DMS53 (cell line): ENCODE measurements at places on chromosomes 13 and 19.
A peak's percentile ranks its signal among the peaks of the same experiment; 100 is the strongest.

DNA sequence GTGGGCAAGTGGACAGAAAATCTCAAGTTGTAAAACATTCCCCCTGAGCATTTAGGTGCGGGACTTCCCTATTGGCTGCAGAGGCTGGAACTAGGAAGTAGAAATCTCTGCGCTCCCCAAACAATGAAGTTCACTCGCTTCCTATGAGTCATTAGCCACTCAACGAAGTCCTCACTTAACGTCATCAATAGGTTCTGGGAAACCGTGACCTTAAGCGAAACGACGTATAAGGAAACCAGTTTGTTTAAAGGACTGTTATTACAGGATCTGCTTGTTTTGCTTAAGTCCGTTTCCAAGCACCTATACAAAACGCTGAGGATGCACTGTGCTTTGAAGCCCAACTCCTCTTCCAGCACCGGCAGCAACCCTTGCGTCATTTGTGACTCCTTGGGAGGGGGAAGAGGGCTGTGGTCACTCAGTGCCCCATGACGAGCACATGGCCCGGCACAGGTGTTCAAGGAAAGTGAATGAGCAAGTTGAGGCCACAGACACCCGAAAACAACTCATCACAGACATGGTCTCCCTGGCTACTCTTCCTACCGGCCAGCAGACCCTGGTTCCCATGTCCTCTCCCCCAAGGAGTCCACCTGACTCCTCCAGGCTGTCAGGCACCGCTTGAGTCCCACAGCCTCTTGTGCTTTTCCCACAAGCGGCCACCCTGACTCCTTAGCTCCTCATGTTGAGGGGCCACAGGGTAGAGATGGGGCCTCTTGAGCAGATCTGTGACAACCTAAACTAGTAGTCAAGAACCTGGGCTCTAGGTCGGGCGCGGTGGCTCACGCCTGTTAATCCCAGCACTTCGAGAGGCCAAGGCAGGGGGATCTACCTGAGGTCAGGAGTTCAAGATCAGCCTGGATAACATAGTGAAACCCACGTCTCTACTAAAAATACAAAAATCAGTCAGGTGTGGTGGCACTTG is 4.8 kb downstream of the RPS16 start:
- DNase-seq = peak; percentile 100

- DNase-seq = no peak
These were observed 89.2 kb downstream of the RGCC start for GRCh38 chr13:41546372-41547190.

DNA sequence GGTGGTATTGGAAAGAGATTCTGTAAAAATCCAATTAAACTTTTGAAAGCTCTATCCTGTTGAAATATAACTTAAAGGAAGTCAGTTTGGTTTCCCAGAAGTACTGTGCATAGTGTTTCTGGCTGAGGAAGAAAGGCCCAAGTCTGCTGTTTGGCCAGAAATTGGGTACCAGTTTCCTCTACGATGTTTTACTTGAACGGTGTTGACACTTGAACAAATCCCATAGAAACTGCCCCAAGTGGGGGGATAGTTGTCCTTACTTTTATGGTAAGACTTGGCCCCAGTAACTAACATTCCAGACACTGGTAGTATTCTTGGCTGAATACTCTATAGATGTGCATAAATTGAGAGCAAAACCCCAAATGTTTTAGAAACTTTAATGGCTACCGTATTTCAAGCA is 14.2 kb downstream of the KLF5 start:
- no peak for DNase-seq

DNA sequence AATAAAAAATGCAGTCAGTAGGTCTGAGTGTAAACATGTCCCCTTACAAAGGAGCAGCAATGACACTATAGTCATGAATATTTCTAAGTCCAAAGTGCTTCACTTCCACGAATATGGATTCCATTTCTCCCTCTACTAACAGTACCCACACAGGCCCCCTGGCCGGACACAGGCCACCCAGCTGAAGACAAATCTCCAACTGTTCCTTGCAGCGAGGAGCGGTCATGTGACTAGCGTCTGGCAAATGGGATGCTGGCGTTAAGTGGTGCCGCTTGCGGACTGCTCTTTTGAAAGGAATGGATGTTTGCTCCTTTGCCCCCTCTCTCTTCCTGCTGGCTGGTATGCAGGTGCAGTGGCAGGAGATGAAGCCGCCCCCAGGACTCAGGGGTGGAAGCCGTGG is 16.2 kb downstream of the PPP1R12C start:
- no peak for DNase-seq

GRCh38 chr13:78562237-78562889 is 41.0 kb downstream of the POU4F1 start:
- DNase-seq = no peak

DNA sequence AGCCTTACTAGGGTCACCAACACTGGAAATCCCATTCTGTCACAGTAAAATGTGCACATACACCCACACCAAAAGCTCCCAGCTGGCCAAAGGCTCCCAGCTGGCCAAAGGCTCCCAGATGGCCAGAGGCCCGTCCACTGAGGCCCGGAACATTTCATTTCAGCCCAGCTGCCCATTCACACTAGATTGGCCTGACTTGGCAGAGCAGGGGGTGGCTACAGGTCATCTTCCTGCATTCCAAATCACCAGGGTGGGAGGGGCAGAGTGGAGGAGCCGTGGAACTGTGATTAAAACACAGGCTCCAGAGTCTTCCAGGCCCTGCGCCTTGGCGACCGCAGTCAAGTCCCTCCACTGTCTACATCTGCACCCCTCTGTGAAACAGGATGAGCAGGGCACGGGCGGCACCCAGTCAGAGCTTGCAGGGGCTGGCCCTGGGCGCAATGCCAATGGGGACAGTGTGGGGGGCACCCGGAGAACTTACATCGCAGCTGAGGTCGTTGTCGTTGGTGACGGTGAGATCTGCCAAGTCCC is 10.1 kb upstream of the PRKD2 start:
- DNase-seq = no peak

GRCh38 chr19:53333463-53334449 is at the start of gene ZNF845:
ZNF845 (plus strand) TSS chr19:53333749; CDS start chr19:53341308, 7,559 bp downstream.
- peak; percentile 95 for DNase-seq

DNA sequence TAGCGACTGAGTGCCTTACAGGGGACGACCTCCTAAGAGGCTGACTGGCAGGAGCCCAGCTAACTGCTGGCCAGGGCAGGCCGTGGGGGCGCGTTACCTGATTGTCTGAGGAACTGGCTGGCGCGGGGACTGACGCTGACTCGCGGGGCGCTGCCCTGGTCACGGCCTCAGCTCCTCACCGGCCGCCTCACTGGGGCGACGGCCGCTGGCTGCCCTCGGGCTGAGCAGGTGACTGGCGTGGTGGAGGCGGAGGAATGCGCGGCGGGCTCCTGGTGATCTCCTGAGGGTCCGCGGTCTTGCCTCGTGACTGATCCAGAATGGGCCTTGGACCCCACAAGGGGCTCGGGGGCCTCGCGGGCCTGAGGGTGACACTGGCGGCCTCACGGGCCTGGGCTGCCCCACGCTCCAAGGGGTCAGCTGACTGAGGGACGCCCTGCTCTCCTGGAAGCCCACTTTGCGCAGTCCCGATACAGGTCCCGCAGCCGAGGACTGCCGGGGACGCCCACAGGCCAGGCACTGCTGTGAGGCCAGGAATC is 39.3 kb downstream of the SIGLEC7 start:
- DNase-seq = no peak

GRCh38 chr13:55893540-55893939 is 1247.2 kb upstream of the PRR20A start:
- no peak for DNase-seq

GRCh38 chr19:53977991-53978731 is 13.3 kb upstream of the CACNG6 start:
- no peak for DNase-seq

GRCh38 chr19:11323601-11324078 is 15.8 kb downstream of the RAB3D start:
- no peak for DNase-seq

DNA sequence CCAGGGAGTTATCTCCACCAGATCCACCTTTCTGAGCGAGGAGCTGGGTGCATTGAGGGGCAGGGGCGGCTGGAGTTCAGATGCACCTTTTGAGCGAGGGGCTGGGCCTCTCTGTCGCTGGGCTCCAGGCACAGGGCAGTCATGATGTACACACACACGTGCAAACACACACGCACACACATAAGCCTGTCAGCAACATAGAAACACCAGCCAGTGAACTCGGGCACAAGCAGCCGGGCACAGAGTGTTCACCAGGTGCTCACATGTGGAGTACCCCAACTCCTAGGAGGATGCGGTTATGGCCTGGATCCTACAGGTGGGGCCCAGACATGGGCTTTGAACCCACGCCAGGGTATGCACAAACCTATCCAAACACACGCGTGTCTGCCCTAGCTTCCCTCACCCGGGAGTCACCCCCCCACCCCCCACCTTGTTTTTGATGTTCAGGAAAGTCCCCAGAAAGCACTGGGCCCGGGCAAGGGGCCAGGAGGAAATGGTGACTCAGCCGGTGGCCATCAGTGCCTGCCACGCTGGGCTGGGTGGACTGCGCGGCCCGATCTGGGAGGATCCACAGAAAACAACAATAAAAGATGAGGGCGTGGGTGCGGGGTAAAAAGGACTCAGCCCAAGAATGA is 13.3 kb downstream of the ARRDC2 start:
- DNase-seq = peak; percentile 86

DNA sequence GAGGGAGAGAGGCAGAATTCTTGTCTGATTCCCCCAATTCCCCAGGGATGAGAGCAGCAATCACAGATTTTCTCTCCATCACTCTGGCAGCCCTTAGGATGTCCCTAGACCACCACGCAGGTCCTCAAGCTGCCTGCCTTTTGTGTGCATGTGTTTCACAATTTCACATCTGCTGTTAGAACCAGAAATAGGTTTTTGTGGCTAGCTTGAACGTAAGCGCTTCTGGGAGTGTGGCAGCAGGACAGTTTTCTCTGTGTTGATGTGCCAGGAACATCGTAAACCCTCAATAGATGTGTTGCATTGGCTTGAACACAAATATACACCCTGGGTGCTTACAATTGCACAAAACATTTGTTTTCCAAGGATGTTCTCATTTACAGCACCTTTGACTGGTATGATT is 78.8 kb upstream of the TMTC4 start:
- DNase-seq = no peak

DNA sequence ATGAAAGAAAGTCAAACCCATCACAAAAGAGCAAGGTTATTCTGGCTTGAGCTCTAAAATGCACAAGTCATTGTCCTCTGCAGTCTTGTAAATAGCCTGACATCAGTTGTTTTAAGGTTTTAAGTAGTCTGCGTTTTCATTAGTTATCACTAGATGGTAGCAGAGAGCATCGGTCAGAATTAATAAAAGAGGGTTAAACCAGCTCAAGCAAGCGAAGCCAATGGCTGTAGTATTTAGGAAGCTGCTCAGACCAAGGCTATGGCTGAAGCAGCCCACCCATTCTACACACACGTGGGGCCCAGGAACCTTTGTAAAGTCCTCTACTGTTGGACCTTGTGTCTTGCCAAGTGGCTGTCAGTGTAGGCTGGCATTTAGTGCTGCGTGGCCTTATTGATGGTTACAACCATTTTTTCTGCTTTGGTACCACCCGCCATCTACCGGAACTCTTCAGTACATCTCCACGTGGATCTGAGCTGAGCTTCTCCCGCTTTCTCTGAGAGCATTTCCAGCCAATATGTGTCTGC is 13.3 kb upstream of the ZNF57 start:
- DNase-seq = peak; percentile 79

GRCh38 chr19:31545777-31546176 is 196.5 kb upstream of the TSHZ3 start:
- no peak for DNase-seq

- no peak for DNase-seq
These were observed at the start of gene SHD for GRCh38 chr19:4278419-4279266. SHD (plus strand) TSS chr19:4279266; CDS start chr19:4280064, 798 bp downstream.

GRCh38 chr13:111326621-111326965 is 6.2 kb downstream of the TEX29 start:
- no peak for DNase-seq

- no peak for DNase-seq
These were observed 6.8 kb downstream of the ZNF526 start for GRCh38 chr19:42226886-42227285.

DNA sequence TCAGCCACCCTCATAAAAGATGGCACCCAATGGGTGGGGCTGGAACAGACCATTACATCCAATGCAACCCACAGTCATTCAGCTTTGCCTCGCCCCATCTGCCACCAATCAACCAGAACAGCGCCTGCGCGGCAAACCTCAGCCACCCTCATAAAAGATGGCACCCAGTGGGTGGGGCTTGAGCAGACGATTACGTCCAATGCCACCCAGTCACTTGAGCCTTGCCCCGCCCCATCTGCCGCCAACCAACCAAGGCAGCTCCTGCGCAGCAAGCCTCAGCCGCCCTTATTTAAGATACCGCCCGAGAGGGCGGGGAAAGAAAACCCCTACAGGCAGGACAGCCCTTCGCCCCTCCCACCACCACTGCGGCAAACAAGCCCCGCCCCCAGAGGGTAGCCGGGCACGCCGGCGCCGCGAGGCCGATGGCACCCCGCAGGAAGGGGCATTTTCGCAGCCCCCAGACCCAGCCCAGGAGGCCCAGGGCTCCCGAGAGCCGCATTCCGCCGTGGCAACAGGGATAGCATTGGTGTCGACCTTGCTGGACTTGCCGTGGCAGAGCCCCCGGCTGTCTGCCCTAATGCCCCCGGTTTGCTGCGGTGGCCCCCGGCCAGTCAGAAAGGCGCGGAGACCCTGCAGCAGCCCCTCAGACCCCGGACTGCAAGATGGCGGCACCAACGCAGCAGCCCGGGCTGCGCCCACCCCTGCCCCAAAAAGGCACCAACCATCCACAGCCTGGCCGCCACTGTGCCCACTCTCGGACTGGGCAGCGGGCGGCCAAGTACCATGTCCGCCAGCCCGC is 675 bp downstream of the PEG3 start:
- DNase-seq = no peak

DNA sequence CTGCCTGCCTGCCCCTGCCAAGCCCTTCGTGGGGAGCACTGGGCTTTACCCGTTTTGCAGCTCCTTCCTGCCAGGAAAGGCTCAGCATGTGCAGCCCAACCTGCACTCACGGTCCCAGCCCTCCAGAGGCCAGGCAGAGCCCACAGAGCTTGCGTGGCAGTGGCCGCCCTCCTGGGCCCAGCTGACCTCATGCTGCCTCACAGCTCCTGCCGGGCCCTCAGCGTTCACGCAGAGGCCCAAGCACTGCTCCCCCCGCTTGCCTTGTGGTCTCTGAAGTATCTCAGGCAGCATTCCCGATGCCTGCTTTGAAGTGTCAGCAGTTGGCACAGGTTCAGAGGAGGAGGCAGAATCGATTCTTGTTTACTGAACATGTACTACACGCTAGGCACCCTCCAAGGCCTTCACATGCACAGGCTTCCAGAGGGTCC is 32.5 kb downstream of the CAPN12 start:
- DNase-seq = no peak

DNA sequence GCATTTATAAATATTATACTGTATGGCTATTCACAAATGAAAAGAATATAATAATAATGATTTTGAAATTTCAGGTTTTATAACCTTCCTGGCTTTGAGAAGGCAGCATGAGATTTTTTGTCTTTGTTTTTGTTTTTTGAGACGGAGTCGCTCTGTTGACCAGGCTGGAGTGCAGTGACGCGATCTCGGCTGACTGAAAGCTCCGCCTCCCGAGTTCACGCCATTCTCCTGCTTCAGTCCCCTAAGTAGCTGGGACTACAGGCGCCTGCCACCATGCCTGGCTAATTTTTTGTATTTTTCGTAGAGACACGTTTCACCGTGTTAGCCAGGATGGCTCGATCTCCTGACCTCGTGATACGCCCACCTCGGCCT is 64.1 kb downstream of the ZNF429 start:
- peak; percentile 89 for DNase-seq

- DNase-seq = no peak
These were observed 62.8 kb upstream of the CEACAM8 start for GRCh38 chr19:42657556-42657955.
